ENCODE measurements at places on chromosomes 1 and 21. TPM values are rescaled to one million over a fixed set of nuclear protein-coding genes. Genes with fewer than 3 reads are reported as not detected.

Gene CD48
- not detected for total RNA-seq

Gene TFF1
- not detected for total RNA-seq

Gene PDE9A
- total RNA-seq = 1.3 TPM

Gene NPHS2
- total RNA-seq = not detected

Gene DNAJC6
- 8.7 TPM for total RNA-seq
